ENCODE measurements at places on chromosomes 4 and X.

DNA sequence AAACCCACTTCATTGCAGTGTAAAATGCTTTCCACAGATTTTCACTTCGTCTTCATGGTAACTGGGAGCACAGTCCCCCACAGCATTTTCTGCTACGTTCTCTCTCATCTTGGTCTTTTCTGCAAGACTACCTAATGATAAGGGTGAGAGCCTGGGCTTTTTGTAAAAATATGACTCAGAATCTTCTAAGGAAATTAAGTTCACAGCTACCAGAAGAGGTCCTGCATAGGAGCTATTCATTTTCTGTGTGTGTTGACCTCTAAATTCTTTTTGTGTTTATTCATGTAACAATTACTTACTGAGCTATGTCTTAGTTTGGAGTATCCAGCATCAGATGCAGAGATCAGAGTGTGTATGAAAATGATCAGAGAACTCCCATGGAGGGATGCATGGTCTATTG, 192.2 kb downstream of the CPEB2 start:
- DNase-seq = no peak

- DNase-seq = peak; percentile 59
Observed at GRCh38 chr4:7412554-7412912, 22.2 kb downstream of the PSAPL1 start.

- no peak for DNase-seq
Observed at GRCh38 chr4:24003496-24003895, 113.6 kb upstream of the PPARGC1A start.

GRCh38 chr4:89497517-89498308, 190.1 kb upstream of the GPRIN3 start:
- no peak for DNase-seq

DNA sequence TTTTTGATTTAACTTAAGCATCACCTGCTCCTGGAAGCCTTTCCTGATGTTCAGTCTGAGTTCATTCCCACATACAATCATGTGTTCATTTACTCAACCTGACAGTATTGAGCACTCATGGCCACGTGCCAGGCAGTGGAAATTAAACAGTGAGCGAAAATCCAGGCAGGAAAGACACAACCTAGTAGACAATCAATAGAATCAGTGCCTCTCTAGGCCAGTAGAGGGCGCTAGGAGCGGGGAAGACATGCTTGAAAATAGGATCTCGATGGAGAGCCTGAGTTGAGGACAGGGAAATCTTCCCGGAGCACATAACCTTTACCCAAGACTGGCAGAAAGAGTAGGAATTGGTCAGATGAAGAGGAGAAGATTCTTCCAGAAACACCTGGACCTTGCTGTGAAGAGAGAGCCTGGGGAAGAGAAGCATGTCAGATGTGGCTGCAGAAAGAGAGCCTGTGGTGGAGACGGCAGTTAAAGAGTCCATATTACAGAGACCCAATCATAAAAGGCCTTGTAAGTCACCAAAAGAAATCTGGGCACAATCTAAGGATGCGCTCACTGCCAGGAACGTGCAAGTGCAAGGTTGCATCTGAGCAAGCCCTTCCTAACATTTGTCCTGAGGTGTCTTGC, 103.5 kb downstream of the LDB2 start:
- DNase-seq = no peak

DNA sequence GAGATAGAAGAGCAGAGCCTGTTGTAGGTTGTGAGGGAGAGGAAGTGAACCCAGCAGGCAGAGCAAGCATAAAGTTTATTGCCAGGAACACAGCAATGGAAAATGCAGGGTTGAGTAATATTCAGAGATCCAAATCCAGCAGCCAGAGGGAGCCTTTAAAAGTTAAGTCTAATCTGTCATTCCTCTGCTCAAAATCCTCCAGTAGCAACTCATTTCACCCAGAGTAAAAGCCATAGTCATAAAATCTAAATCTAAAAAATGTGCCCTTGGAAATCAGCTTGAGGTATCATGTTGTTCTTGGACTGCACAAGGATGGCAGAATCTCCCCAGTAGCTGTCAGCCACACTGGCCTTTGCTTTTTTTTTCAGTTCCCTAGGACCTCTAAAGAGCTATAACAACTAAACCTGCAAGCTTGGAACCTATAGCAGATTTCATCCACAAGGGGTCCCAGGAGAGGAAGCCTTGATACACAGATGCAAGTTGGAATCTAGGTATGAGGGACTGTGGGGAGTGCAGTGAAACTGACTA, 62.9 kb upstream of the FRAS1 start:
- DNase-seq = no peak

GRCh38 chr4:76981644-76982043, 32.1 kb downstream of the SEPTIN11 start:
- DNase-seq = no peak

DNA sequence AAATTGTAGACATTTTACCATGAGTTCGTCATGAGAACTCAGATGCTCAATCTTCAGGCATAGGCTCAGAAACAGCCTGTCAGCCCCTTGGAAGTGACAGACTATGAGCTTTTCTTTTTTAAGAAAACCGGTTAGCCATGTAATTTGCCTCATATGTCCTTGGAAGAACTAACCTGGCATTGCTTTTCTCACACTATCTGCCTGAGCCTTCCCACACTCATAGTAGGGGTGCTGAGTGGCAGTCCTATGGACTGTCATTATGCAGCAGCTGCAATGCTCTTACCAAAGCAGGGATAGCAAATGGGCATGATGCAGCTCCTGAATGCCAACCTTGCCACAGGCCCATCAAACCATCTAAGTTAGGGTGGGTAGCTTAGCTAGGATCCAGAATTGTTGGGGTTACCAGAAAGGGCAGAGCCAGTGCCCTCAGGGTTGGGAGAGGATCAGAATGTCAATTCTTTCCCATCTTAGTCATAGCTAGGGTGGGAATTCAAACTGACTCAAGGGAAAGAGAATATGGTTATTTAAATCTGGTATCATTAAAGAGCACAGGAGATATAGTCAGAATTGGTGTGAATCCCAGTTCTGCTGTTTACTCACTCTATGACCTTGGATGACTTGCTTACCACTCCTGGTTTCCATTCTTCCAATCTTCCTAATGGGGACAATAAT, 230.6 kb upstream of the CPEB2 start:
- no peak for DNase-seq

GRCh38 chrX:123357941-123358340, 173.9 kb downstream of the GRIA3 start:
- no peak for DNase-seq

DNA sequence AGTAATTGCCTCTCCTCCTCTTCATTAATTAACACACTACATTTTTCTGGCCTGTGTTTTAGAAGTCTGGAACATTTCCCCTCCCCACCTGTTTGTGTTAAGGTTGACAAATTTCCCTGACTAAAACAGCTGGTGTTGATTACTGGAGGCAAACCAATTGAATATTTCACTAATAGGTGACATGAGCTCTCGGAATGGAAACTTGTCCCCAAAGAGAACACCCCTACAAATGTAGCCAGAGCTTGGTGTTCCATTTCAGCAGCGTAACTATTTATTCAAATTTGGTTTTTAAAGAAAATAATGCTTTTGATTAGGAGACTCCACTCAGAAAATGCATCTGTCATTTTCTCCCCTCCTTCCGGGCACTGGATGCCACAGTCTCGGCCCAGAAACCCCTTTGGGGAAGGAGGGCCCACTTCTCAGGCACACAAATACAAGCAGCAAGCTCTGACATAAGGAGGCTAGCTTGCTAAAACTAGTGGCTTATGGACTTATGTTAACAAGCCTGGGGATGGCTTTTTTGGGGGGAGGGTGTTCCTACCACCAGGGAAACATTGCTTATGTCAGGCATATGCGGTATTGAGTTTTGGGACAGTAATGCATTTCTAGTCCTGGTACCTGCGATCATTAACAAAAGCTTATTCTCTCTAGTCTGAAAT, 2.2 kb downstream of the RNF150 start:
- no peak for DNase-seq

DNA sequence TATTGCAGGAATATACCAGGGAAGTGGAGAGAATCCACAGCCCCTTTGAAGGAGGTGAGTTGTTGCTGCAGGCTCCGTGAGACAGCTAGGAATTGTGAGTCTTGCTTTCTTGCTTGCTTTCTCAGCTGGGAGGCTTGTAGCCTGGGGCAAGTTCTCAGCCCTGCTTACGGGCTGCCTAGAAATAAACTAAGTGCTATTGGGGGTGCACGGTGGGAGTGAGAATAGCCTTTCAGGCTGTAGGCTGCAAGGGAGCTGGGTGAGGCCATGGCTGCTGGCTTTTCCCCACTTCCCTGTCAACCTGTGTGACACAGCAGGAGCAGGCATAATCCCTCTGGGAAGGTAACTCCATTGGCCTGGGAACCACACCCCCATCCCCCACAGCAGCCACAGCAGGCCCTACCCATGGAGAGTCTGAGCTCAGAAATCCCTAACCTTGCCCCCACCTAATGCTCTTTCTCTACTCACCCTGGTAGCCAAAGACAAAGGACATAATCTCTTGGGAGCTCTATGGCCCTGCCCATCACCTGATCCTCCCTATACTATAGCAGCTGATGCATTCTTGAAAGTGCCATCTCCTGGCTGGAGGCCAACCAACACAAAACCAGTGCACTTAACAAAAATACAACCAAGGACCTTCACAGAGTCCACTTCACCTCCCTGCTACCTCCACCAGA, 113.0 kb downstream of the MMRN1 start:
- DNase-seq = no peak

DNA sequence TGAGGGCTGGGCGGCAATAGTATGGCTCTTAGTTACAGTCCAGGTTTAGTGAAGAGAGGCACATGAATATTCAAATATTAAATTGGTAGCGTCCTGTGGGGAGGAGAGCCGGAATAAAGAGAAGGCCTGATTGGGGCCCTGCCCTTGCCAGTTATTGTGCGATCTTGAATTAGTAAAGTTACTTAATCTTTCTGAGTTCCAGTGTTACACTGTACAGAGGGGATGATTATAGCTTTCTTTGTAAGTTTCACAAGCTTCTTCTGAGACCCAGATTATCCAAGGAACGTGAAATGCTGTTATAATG, 1.2 kb downstream of the METAP1 start:
- DNase-seq = no peak

- DNase-seq = peak; percentile 62
Observed at GRCh38 chr4:76305033-76305687, 1.4 kb upstream of the STBD1 start.

DNA sequence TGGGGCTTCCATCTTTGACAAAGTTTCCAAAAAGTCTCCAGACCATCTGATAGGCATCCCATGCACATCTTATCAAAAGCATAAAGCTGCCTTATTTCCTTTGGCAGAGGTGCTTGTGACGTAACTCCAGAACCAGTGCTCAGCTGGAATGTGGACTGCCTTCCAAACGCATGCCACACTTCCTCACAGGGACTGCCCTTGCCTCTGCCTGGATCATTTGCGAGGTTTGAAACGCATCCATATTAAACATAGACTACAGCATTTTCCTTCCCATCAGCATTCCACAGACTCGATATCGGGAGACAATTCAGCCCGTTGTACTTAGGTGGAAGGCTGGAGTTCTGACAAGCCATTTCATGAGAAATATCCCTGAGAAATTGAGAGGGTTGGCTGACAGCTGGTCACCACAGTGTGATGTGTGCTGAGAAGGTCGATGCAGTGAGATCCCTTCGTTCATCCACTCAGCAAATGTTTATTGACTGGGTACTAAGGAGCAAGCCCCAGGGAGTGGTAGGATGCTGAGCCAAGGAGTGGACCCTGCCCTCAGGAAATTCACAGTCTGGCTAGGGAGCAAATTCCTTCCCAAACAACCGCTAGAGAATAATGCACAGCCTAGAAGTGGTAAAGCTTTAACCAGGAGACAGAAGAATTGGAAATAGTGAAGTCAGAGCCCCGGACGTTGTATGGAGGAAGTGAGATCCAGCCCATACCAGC, 376.0 kb downstream of the BCOR start:
- DNase-seq = no peak

GRCh38 chr4:24952667-24953066, 39.8 kb upstream of the CCDC149 start:
- DNase-seq = no peak

DNA sequence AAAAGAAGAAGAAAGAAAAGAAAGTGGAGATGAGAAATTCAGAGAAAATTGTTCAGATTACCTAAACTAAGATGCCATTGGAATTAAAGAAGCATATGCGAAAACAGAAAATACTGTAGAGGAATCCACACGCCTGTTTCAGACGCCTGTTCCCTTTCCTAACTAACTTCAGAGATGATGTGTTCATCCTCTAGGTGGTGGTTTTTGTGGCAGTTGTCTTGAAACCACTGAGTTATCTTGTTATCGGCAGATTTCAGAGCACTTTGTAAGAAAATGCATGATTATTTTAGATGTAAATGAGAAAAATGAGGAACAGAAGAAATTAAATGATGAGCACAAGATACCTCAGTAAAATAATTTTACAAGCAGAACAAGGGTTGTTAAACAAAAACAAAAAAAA, 48.3 kb downstream of the FUNDC1 start:
- no peak for DNase-seq

- no peak for DNase-seq
Observed at GRCh38 chr4:120156120-120156718, 89.6 kb upstream of the MAD2L1 start.

- no peak for DNase-seq
Observed at GRCh38 chr4:102600689-102601088, 99.5 kb downstream of the NFKB1 start.

DNA sequence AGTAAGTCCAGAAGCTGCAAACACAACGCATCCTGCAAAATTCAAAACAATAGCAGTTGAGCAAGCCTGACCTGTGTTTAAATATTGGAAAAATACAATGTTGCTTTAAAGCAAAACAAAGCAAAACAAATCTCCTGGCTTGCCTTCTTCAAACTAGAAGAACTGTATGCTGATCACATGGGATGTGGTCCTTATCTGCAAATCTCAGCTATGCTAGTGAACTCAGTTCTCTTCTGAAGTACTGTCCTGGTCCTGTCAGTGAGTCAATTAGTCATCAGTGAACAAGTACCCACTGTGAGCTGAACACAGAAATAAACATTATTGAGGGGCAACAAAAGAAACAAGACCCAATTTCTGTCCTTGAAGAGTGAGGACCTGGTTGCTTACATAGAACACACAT, 522.5 kb downstream of the SMARCA1 start:
- DNase-seq = no peak

GRCh38 chrX:7201496-7201895, 53.5 kb upstream of the PUDP start:
- no peak for DNase-seq

GRCh38 chr4:76679691-76680090, 218.3 kb downstream of the SOWAHB start:
- no peak for DNase-seq

- no peak for DNase-seq
Observed at GRCh38 chr4:106614441-106614840, 245.9 kb upstream of the GIMD1 start.
